ENCODE measurements at places on chromosomes 12 and 14.
A peak's percentile ranks its signal among the peaks of the same experiment; 100 is the strongest.

- no peak for DNase-seq
These were observed 37.5 kb upstream of the CORO1C start for GRCh38 chr12:108768591-108769500.

DNA sequence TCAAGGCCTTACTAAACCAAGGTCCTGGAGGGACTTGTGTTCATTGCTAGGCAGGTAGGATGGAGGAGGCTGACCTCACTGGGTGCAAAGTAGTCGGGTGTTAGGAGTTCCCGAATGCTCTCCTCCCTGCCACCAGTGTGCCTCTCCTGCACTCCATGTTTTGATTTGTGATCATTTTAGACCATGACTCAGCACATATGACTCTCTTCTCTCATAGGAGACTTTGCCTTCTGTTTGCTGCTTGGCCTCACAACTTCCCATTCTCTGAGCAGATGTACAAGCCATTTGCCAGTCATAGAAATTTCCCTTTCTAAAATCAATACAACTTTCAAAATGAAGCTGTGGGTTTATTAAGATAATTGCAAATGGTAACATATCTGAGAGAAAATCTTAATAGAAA lies 46.6 kb upstream of the LRIG3 start:
- DNase-seq: no peak

GRCh38 chr12:44294649-44295048 lies 458.8 kb downstream of the TMEM117 start:
- DNase-seq: no peak

DNA sequence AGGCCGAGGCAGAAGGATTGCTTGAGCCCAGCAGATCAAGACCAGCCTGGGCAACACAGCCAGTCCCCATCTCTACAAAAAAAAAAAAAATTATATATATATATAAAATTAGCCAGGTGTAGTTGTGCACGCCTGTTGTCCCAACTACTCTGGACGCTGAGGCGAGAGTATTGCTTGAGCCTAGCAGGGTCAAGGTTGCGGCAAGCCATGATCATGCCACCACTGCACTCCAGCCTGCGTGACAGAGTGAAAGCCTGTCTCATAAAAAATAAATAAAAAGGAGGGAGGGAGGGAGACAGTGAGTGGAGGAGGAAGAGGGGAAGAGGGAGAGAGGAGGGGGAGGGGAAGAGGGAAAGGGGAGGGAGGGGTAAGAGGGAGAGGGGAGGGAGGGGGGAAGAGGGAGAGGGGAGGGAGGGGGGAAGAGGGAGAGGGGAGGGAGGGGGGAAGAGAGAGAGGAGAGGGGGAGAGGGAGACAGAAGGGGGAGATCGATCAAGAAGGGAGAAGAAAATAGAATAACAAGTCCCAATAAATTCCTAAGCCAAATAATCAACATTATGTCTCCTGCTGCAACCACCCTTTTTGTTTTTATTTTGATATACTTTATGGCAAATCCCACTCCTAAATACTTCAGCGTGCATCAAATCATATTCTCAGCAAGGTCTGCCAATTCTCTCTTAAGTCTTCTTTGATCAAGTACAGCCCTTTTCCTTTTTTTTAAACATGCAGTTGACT lies 163.9 kb downstream of the MED13L start:
- DNase-seq: no peak

GRCh38 chr12:54627304-54627703 lies 7.4 kb downstream of the LACRT start:
- no peak for DNase-seq

- no peak for DNase-seq
These were observed 9.1 kb upstream of the FBXL14 start for GRCh38 chr12:1603269-1603993.

GRCh38 chr12:23756416-23756815 lies 193.1 kb downstream of the SOX5 start:
- DNase-seq: no peak

GRCh38 chr12:62537551-62537950 lies 70.9 kb downstream of the MON2 start:
- peak; percentile 53 for DNase-seq

GRCh38 chr14:83473416-83474235 lies 1940.0 kb upstream of the SEL1L start:
- DNase-seq: no peak

DNA sequence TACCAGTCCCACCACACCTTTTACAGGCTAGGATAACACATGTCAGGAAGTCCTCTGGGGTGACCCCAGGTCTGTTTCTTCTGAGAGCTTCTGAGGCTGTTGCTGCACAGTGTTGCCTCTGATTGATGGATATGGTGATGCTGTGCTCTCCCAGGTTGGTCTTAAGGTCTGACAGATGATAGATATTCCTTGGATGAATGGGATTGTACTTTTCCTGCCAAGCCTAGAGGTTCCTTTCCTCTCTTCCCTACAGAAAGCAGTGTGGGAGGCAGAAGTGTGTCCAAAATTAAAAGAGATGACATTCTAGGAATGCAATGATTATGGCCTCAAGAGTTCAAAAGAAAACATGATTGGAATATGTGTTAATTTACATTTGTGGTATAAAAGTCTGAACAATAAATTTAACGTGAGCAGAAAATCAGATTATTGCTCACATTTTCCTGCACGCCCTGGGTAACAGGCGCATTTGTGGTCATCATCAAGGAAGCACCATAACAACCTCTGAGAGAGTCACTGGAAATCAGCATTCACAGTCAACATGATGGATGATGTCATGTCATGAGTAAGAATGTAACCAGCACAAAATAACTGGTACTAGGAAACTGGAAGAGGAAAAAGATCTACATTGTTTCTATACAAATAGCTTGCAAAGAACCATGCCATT lies 73.7 kb downstream of the BBS10 start:
- peak; percentile 50 for DNase-seq

DNA sequence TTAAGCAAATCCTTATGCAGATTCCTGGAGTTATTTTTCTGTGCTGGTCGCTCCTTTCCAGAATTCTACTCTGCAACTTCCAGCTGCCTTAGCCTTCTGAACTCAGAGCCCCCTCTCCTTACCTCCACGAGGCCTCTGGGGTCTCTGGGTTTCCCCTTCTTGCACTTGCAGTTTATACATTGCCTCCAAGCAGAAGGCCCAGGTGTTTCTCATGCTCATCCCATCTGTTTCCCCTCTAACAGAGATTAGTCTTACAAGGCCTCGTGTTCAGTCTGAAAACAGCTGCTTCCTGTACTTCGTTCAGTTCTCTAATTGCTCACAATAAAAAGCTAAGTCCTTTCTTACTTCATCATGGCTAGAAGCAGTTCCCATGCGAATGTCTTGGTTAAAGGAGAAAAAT lies 134.4 kb upstream of the FGD4 start:
- no peak for DNase-seq

DNA sequence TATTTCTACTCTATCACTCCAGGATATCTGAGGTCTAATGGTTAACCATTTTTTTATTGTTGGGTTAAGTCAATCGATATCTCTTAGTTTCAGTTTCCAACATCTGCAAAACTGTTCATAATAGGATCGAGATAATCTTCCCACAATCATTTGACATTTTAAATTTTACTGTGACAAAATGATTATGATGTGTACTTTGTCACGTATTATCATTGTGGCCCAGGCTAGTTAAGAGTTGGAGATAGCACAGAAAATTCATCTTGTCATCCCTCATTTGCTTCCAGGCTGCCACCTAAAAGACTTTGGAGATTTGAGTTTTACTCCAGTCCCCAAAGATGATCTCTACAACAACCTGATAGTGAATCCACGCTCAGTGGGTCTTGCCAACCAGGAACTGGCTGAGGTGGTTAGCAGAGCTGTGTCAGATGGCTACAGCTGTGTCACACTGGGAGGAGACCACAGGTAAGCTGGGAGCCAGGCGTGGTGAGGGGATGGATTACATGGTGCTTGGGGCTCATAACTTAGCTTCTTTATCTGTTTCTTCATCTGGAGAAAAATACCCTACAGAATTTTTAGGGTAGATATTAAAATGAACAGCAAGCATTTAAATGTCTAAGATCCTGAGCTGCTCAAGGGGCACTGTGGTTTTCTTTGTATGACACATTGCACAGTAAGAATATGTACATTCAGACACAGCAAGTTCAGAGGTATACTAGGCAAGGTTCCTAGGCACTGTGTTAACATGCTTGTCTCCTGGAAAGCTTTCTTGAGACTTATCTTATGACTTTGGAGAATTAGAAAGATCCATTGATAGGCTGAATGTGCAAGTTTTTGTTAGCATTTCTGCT lies 22.4 kb downstream of the ARG2 start:
- no peak for DNase-seq

DNA sequence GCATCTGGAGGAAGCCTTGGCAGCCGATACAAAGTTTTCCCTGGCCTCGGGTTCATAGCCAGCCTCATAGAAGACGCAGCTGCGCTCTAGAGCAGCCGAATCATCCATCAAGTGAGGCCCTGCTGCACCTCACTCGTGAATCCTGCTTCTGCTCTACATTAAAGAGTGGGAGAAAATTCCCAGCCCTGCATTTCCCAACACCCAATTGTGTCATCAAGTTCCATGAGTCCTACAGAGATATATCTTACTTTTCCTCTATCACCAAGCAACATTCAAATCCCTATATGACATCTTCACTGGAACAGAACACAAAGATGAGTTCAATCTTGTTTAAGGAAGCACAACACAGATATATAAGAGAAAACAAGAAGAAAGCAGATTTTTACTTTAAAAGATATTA lies 139.3 kb downstream of the TTC7B start:
- DNase-seq: no peak

GRCh38 chr14:72463291-72463866 lies 430.5 kb downstream of the DPF3 start:
- peak; percentile 81 for DNase-seq

- no peak for DNase-seq
These were observed 7.5 kb upstream of the KRT1 start for GRCh38 chr12:52687497-52688385.
